Aortic smooth muscle cell (primary cell): ENCODE measurements at places on chromosomes 12 and 14. TPM values are rescaled to one million over a fixed set of nuclear protein-coding genes. Genes with fewer than 3 reads are reported as not detected.

BCL11B gene
- under 0.01 TPM in 1 of 2 replicates, not detected in the other for total RNA-seq

FAM186B gene
- 0.37 and 0.53 TPM in 2 replicates for total RNA-seq

AQP5 gene
- total RNA-seq: 0.19 and 0.26 TPM in 2 replicates

ACYP1 gene
- total RNA-seq: 7.3 and 9.8 TPM in 2 replicates

KCNC2 gene
- not detected in 2 replicates for total RNA-seq

FMNL3 gene
- total RNA-seq: 29.2 and 38.6 TPM in 2 replicates

SIX4 gene
- 5.2 and 5.3 TPM in 2 replicates for total RNA-seq

FAIM2 gene
- total RNA-seq: 0.81 and 2.0 TPM in 2 replicates
